Left lung (tissue), 14 donors: ENCODE measurements at places on chromosomes 2 and 18. TPM values are rescaled to one million over a fixed set of nuclear protein-coding genes. Genes with fewer than 3 reads are reported as not detected.

Gene HAUS1
- 26.5 TPM for total RNA-seq

Gene OTOS
- total RNA-seq, result not detected

Gene SERPINB5
- total RNA-seq, result not detected

Gene FHL2
- 11.4 TPM for total RNA-seq

Gene C2orf81
- 3.4 TPM for total RNA-seq

DNA sequence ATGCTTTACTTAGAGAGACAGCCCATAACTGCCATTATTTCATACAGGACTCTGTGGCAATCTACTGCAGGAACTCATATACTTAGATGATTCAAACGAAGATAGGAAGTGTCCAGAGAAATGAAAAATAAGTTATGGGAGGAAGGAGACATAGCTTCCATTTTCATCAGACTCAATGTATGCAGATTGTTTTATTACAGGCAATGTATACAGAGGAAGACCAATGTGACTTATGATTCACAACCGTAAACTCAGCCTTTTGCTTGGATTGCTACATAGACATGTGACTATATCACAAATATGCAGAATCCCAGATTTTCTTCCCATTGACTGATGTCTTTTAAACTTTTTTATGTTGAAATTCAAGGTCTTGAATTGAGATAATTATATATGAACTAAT, 793.4 kb downstream of the SATB2 start:
- no peak overlapping the region for H3K4me3 ChIP-seq
- H3K36me3 ChIP-seq, result no peaks in the 10 kb centered on the region
- no peaks in the 10 kb centered on the region for H3K27me3 ChIP-seq

- no peaks in the 10 kb centered on the region for H3K36me3 ChIP-seq
- H3K4me3 ChIP-seq, result no peak overlapping the region
- no peak overlapping the region for H3K27ac ChIP-seq
- no peaks in the 10 kb centered on the region for H3K27me3 ChIP-seq
Observed at GRCh38 chr2:15733867-15734673, 142.4 kb downstream of the DDX1 start.

- H3K27me3 ChIP-seq, result no peaks in the 10 kb centered on the region
- DNase-seq, result no peak
- H3K36me3 ChIP-seq, result no peaks in the 10 kb centered on the region
- H3K4me3 ChIP-seq, result no peak overlapping the region
- H3K4me1 ChIP-seq, result peaks cover 4% of the 10 kb centered on the region
Observed at GRCh38 chr2:86229221-86229620, 30.0 kb downstream of the MRPL35 start.

DNA sequence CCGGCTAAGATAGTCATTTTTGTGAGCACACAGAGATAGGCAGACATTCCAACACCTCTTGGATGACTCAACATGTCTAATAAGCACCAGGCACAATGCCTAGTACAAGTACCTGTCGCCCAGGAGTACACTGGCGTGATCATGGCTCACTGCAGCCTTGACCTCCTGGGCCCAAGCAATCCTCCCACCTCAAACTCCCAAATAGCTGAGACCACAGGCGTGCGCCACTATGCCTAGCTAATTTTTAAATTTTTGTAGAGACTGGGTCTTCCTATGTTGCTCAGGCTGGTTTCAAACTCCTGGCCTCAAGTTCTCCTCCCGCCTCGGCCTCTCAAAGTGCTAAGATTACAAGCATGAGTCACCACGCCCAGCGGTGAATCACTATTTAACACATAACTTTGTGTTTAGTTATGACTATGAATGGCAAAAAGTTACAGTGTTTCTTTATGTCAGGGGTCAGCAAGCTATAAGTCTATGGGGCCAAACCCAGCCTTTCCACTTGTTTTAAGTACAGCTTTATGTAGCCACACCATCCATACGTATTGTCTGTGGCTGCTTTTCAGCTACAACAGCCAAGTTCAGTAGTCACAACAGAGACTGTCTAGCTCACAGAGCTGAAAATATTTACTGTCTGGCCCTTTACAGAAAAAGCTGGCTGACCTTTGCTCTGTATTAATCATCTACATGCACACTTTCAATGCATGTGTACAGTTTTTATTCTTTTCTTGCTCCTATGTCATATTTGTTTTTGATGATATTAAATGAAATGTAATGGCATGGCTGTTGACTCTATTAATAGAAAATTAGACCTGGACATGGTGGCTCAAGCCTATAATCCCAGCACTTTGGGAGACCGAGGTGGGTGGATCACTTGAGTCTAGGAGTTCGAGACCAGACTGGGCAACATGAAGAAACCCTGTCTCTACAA, 18.7 kb downstream of the ORC2 start:
- no peak overlapping the region for H3K27ac ChIP-seq
- no peaks in the 10 kb centered on the region for H3K36me3 ChIP-seq
- no peak for DNase-seq
- no peaks in the 10 kb centered on the region for H3K27me3 ChIP-seq
- no peak overlapping the region for H3K4me3 ChIP-seq

DNA sequence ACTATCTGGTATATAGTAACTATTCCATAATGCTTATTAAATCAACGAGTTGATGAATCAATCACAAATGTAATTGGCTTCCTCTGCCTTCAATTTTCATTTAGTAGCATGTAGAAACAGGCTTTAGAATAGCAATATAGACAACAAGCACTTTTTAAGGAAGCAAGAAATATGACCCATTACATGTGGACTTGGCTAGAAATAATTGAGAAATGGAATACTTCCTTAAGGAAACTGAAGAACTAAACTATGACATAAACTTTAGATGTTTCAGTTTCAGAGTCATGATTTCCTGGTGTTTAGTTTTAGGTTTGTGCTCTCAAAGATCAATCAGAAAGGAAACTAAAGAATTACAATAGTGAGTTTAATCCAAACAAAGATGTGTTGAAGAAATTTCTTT, 443.8 kb downstream of the MBD2 start:
- H3K4me3 ChIP-seq, result no peak overlapping the region
- no peaks in the 10 kb centered on the region for H3K4me1 ChIP-seq
- no peaks in the 10 kb centered on the region for H3K27me3 ChIP-seq
- no peak for DNase-seq
- H3K27ac ChIP-seq, result no peak overlapping the region

DNA sequence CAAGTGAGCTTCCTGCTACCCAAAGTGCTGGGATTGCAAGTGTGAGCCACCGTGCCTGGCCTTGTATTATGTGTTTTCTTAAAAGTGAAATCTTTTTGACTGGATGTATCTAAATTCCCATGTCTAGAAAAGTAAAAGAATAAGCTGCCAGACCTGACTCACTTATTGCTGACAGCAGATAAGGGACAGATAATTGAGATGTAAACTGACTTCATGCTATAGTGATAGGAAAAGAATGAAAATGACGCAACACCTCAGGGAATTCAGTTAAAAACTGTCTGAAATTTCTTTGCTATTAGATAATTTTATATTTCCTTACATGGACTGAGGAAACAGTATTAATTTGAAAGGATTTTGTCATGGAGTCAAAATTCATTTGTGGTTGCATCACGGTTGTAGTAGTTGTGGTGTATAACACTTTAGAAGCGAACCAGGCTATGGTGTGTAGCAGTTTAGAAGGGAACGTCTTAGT, 19.4 kb downstream of the TTC27 start:
- DNase-seq, result no peak
- no peak overlapping the region for H3K4me3 ChIP-seq
- no peaks in the 10 kb centered on the region for H3K27me3 ChIP-seq
- no peak overlapping the region for H3K27ac ChIP-seq

- H3K4me3 ChIP-seq, result no peak overlapping the region
- no peaks in the 10 kb centered on the region for H3K4me1 ChIP-seq
- H3K27me3 ChIP-seq, result no peaks in the 10 kb centered on the region
- H3K27ac ChIP-seq, result no peak overlapping the region
Observed at GRCh38 chr2:40558761-40559160, 106.9 kb upstream of the SLC8A1 start.

GRCh38 chr18:22094358-22094734, 75.0 kb upstream of the GATA6 start:
- H3K4me3 ChIP-seq, result no peak overlapping the region
- no peaks in the 10 kb centered on the region for H3K4me1 ChIP-seq
- no peaks in the 10 kb centered on the region for H3K36me3 ChIP-seq
- H3K27ac ChIP-seq, result no peak overlapping the region
- H3K27me3 ChIP-seq, result peaks cover 3% of the 10 kb centered on the region
- DNase-seq, result no peak

- no peak overlapping the region for H3K27ac ChIP-seq
- H3K4me3 ChIP-seq, result peak overlapping the region; percentile 20
- DNase-seq, result no peak
- peaks cover 77% of the 10 kb centered on the region for H3K27me3 ChIP-seq
Observed at GRCh38 chr18:34223893-34224422, 755 bp downstream of the NOL4 start.

- no peak for DNase-seq
- no peaks in the 10 kb centered on the region for H3K27me3 ChIP-seq
- H3K27ac ChIP-seq, result peak overlapping the region; percentile 54
- peaks cover 46% of the 10 kb centered on the region for H3K4me1 ChIP-seq
- no peaks in the 10 kb centered on the region for H3K36me3 ChIP-seq
- no peak overlapping the region for H3K4me3 ChIP-seq
Observed at GRCh38 chr2:233241803-233242202, 9.7 kb upstream of the ATG16L1 start.

DNA sequence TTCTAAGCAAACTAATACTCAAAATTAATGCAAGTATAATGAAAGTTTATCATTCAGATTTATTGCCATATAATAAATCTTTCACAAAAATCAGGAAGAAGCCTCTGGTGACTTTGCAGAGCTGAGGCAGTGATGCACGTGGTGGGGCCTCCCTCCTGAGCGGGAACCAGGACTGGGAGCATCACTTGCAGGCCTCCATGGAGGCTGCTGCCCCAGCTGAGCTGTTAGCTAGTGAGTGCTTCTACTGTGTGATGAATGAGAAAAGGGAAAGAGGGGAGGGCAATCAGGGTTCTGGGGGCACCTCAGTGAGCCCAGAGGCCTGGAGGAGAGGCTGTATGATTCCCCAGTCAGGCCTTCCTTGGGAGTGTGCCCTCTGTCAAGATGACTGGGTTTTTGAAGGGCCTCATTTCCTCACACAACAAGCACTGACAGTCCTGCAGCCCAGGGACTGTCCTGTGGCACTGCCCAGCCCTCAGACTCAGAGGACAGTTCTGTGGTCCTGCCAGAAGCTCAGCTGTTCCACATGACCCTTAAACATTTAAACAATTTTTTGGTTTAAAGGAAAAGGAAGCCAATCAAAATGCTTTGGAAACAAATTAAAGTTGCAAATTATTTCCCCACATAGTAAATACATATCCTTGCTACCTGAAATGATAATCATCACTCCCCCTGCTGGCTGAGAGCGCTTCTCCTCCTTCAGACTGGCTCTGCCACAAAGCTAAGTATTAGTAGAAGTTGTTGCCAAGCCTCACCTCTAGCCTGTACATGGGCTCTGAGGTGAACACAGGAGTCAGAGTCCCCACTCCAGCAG, 90.9 kb upstream of the SMAD7 start:
- DNase-seq, result no peak
- no peak overlapping the region for H3K4me3 ChIP-seq
- no peak overlapping the region for H3K27ac ChIP-seq

- no peak for DNase-seq
- no peak overlapping the region for H3K4me3 ChIP-seq
- no peaks in the 10 kb centered on the region for H3K36me3 ChIP-seq
- H3K27ac ChIP-seq, result no peak overlapping the region
- H3K4me1 ChIP-seq, result no peaks in the 10 kb centered on the region
Observed at GRCh38 chr2:200774920-200775319, 36.8 kb upstream of the BZW1 start.

- H3K4me1 ChIP-seq, result no peaks in the 10 kb centered on the region
- no peak for DNase-seq
- no peaks in the 10 kb centered on the region for H3K36me3 ChIP-seq
- peaks cover 8% of the 10 kb centered on the region for H3K27me3 ChIP-seq
- no peak overlapping the region for H3K4me3 ChIP-seq
Observed at GRCh38 chr2:227592694-227593387, 5.9 kb upstream of the SCYGR2 start.

DNA sequence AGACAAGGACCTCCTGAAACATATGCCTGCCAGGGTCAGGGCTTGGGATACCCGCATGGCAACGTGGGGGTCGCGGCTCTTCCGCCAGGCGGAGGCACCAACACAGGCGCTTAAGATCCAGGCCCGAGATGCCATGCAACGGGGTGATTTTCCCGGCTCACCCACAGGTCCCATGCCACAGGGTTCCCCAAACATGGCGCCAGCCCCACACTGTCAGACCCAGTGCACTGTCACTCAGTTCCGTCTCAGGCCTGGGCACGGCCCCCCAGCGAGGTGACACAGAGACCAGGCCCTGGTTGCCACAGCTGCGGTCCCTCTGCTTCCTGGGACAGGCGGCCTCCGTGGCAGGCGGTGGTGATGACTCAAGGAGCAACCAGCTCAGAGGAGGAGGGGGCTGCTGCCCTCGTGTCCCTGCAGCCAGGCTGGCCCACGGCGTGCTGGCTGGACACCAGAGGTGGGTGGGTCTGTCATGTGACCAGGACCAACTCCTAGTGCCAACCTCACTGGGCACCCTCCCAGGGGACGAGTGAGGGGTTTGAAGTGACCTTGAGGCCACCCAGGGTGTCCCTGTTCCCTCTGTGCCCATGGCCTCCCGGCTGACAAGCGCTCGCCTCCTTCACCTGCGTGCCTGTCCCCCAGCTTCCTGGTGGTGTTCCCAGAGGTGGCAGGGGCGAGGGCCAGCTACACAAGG, 4.9 kb downstream of the PDCD1 start:
- H3K36me3 ChIP-seq, result no peaks in the 10 kb centered on the region
- peaks cover 21% of the 10 kb centered on the region for H3K27me3 ChIP-seq
- no peak overlapping the region for H3K27ac ChIP-seq
- peaks cover under 1% of the 10 kb centered on the region for H3K4me1 ChIP-seq
- no peak overlapping the region for H3K4me3 ChIP-seq

DNA sequence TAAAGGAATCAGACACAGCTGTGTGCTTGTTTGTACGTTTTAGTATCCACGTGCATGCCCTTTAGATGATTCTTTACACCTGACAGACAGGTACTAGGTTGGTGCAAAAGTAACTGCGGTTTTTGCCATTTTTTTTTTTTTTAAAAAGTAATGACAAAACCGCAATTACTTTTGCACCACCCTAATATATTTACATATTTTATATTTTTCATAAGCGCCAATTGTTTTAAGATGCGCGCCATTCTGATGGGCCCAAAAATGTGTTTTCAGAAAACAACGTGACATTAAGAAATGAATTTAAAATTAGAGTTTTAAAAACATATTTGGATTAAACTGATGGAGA, 972 bp upstream of the COBLL1 start:
- peak overlapping the region; percentile 89 for H3K27ac ChIP-seq
- peaks cover 24% of the 10 kb centered on the region for H3K4me1 ChIP-seq
- no peak for DNase-seq
- no peaks in the 10 kb centered on the region for H3K36me3 ChIP-seq
- H3K27me3 ChIP-seq, result no peaks in the 10 kb centered on the region
- H3K4me3 ChIP-seq, result no peak overlapping the region

DNA sequence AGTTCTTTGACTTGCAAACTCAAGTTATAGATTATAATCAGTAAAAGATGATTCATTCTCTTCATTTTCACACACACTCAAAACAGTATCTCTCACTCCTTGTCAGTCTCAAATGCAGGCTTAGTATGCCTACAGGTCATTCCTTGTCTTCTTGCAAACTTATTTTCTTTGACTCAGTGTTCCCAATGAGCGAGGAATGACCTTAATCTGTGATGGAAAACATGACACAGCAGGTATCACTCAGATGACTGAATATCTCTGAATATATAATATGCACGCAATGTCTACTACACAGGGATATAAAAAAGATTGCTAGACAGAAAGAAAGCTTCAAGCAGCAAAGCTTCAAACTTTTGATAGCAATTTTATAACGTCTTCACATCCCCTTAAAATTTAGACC, 127.8 kb upstream of the RGPD4 start:
- no peaks in the 10 kb centered on the region for H3K27me3 ChIP-seq
- no peak for DNase-seq
- no peaks in the 10 kb centered on the region for H3K4me1 ChIP-seq
- no peak overlapping the region for H3K4me3 ChIP-seq
